ENCODE measurements at places on chromosomes 4 and X. TPM values are rescaled to one million over a fixed set of nuclear protein-coding genes. Genes with fewer than 3 reads are reported as not detected.

- DNase-seq: no peak
These were observed 124.5 kb downstream of the MBNL3 start for GRCh38 chrX:132364313-132364712.

DNA sequence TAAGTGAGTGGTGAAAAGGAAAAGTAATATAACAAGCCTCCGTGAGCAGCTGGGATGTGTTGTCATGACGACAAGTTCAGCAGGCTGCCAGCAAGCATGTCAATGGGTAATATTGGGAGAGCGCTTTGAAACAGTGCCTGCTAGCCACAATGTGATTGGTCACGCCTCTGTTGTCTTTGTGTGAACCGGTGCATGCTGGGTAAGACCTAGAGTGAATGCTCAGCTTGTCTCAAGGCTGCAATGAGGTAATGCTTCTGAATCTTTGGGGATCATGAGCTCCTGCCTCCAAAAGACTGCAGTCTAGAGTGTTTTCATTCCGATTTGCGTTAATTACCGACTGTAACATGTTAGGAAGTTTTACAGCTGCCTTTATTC, 54.9 kb downstream of the STOX2 start:
- peak; percentile 2 for DNase-seq

GRCh38 chr4:821181-821591, 4.7 kb downstream of the CPLX1 start:
- DNase-seq: no peak

DNA sequence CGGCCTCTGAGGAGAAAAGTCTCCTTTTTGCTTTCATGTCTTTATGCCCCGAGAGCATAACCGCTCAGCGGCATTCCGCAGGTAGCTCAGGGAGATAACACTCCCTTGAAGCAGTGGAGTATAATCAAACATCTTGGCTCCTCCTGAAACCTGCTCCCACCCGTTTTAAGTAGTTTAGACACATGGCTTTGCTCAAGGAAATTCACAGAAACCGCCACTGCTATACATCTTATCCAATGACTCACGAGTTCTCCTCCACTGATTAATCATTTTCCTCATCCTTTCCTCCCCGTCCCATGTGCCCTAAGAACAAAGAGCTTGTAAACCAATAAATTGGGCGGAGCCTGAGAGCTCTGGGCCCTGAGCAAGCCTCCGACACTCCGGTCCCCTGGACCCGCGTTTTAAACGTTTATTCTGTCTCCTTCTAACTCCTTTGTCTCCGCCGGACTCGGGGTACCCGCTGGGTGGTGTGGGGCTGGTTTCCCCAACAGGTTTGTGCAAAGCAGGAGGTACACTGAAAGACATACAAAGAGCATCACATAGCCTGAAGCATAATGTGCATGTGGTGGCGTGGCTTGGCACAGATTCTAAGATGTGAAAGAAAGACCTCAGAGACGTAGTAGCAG, 401.2 kb downstream of the TLL1 start:
- peak; percentile 42 for DNase-seq

The FHIP1A gene
- 3.6 TPM for total RNA-seq
